ENCODE measurements at places on chromosomes 7 and 10.

DNA sequence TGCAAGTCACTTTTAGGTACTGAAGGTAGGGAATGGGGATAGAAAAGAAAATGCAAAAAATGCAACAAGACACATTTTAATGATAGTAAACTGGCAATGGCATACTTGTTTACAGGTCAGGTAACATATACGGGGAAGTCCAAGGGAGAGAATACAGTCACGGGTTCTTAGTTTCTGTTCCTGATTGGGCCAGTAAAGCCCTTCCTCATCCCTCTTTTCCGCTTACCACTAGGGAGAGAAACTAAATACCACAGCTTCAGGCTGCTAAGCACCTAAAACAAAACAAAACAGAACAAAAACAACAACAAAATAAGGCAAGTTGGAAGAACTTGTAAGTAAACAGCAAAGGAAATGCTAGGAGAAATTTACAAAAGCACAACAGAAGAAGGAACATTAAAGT, 65.2 kb upstream of the OGDHL start:
- DNase-seq = no peak

DNA sequence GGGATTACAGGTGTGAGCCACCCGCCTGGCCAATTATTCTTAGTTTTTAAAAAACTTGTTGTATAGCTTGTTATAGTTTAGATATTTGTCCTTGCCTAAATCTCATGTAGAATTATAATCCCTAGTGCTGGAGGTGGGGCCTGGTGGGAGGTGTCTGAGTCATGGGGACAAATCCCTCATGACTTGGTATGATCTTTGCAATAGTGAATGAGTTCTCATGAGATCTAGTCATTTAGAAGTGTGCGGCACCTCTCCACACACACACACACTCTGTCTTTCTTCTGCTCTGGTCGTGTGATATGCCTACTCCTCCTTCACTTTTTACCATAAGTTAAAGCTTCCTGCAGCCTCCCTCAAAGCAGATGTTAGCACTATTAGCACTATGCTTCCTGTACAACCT, 37.2 kb downstream of the FAM149B1 start:
- no peak for DNase-seq

- no peak for DNase-seq
Observed at GRCh38 chr7:2357165-2357564, 2.5 kb downstream of the EIF3B start.

GRCh38 chr7:154770962-154771361, 232.0 kb downstream of the PAXIP1 start:
- DNase-seq = no peak

All from left renal cortex interstitium (tissue), 4 donors.